ENCODE measurements at places on chromosomes 16 and 17.

DNA sequence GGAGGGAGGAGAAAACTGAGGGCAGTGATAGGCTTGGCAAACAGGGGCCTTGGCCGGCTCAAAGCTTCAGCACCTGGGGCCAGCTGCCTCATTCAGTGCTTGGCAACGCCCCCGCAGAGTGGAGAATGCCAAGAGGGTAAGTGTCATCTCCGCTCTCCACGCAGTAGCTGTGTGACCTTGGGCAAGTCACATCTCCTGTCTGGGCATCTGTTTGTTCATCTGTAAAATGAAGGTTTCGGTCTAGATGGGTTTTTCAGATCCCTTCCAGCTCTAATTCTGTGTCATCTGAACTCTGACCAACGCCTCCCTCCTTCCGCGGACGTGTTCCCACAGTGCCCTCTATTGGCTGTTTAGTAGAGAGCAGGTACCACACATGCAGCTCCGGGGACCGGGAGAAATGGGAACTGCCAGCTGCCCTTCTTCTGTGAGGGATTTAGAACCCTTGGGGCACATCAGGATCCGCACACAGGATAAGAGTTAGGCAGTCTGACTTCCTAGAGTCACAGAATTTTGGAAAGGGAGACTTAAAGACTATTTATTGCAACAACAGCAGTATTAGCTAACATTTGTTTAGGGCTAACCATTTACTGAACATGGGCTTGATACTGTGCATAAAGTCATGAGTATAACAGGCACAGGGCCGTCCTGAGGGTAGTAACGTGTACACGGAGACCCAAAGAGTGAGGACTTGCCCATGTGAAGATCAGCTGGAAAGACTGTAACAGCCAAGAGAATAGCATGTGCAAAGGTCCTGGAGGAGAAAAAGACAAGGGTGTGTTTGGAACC is 26.8 kb downstream of the GP2 start:
- no peak for DNase-seq

GRCh38 chr17:78485290-78486168 is 91.7 kb downstream of the DNAH17 start:
- DNase-seq: no peak

- no peak for DNase-seq
Measured at GRCh38 chr16:11543661-11544393, 42.9 kb downstream of the LITAF start.

GRCh38 chr17:42748908-42749798 is 4.3 kb upstream of the EZH1 start:
- no peak for DNase-seq

- DNase-seq: no peak
Measured at GRCh38 chr16:86138121-86139085, 239.4 kb downstream of the IRF8 start.

DNA sequence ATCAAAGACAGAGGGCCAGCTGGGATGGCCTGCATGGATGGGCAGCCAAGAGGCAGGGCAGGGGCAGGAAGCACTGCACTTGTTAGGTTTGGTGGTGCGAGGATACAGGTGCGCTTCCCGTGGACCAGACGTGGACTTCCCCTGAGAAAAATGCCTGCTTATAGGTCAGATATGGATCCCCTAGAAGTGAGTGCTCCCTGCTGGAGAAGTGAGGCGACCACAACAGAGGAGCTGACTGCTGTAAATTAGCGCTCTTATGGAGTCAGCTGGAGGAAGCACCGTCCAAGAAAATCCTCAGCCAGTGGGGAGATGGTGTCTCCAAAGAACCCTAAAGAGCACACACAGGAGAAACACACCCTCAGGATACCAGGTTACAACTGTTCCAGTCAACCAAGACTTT is 27.7 kb upstream of the CCDC182 start:
- no peak for DNase-seq

- no peak for DNase-seq
Measured at GRCh38 chr17:10018461-10018891, 113.4 kb upstream of the RCVRN start.

Measured in AG04450 (cell line).